ENCODE measurements at places on chromosomes 3 and 15.
A peak's percentile ranks its signal among the peaks of the same experiment; 100 is the strongest.

- no peak for DNase-seq
These were observed 316.5 kb upstream of the PLSCR5 start for GRCh38 chr3:146921693-146922092.

DNA sequence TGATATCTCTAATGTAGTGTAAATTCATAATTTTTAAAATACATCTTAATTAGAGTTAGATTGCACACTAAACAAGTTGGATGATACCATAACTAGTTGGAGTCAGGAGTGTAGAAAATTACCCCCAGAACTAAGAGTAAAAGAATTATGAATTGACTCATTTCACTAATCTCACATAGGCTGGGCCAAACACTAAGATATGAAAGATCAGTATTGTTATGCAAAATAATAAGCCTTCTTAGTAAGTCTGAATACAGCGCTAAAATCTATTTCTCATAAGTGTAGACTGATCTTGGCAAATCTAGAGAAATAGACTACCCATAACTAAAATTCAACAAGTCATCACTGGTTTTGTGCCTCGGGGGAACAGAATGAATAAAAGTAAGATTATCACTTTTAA, 979.0 kb downstream of the ROBO1 start:
- no peak for DNase-seq

DNA sequence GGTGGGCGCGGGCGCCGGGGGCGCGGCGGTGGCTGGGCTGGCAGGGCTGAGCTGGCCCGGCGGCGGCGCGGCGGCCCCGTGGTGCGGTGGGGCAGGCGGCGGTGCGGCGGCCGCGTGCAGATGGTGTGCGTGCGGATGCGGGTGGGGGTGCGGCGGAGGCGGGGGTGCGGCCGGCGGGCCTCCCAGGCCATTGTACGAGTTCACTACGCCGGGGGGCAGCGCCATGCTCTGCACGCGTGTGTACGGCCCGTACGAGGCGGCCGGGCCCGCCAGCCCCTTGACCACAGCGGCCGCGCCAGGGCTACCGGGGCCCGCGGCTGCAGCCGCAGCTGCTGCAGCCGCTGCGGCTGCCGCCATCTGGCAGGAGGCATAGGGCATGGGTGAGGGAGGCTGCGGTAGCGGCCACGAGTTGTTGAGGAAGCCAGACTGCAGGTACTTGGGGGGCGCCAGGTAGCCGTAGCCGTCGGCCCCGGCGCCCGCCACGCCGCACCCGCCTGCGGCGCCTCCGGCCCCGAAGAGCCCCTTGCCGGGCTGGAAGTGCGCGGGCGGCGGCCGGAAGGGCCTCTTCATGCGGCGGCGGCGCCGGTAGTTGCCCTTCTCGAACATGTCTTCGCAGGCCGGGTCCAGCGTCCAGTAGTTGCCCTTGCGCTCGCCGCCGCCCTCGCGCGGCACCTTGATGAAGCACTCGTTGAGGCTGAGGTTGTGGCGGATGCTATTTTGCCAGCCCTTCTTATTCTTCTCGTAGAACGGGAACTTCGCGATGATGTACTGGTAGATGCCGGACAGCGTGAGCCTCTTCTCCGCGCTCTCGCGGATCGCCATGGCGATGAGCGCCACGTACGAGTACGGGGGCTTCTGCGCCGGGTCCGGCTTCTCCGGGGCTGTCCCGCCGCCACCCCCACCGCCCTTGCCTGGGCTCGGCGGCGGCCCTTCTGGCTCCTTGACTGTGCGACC, 951 bp downstream of the FOXL2 start:
- peak; percentile 36 for DNase-seq

DNA sequence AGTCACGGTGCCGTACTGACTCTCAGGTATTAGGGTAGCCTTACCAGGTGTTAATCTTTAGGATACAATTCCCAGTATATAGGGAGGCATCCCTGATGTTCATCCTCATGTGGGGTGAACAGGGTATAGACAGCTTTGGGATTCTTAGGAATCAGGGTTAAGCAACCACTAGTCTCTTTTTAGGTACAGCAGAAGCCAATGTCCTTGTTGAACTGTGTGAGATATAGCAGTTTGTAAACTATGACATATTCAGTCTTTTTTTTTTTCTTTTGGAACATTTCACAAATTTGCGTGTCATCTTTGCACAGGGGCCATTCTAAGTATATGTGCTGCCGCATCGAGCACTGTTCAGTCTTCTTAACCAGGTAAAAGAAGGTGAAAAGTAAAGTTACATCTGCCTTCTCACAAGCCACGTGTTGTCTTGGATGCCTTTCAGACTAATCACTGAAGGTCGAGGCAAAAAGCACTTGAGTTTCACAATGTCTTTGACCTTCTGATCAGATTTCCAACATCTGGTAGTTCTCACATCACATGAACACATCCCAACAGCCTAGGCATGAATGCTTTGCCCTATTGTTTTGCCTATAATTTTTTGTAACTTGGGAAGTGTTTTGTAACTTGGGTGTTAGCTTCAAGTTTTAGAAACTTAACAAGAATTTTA, 17.2 kb downstream of the TSEN2 start:
- no peak for DNase-seq

GRCh38 chr15:101359365-101359947, 64.4 kb upstream of the SNRPA1 start:
- peak; percentile 15 for DNase-seq

DNA sequence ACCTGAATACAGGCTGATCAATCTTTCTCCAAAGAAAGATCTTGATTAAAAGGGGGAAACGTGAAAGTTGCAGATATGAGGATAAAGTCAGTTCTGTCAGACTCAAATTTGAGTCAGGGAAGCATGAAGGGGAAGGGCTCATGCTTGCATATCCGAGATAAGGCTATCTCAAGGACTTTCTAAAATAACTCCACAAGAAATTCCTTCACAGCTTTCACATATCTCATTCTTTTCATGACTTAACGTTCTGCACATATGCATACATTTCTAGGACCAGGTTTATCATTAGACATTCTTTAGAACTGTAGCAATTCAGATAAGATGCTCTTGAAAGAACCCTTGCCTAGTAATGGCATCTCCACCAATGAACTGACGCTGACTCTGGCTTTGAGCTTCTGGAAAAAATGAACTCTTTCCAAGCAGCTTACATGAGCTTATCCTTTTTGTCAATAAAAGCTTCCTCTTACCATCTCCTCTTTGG, 15.9 kb downstream of the SH3GL3 start:
- DNase-seq: no peak

DNA sequence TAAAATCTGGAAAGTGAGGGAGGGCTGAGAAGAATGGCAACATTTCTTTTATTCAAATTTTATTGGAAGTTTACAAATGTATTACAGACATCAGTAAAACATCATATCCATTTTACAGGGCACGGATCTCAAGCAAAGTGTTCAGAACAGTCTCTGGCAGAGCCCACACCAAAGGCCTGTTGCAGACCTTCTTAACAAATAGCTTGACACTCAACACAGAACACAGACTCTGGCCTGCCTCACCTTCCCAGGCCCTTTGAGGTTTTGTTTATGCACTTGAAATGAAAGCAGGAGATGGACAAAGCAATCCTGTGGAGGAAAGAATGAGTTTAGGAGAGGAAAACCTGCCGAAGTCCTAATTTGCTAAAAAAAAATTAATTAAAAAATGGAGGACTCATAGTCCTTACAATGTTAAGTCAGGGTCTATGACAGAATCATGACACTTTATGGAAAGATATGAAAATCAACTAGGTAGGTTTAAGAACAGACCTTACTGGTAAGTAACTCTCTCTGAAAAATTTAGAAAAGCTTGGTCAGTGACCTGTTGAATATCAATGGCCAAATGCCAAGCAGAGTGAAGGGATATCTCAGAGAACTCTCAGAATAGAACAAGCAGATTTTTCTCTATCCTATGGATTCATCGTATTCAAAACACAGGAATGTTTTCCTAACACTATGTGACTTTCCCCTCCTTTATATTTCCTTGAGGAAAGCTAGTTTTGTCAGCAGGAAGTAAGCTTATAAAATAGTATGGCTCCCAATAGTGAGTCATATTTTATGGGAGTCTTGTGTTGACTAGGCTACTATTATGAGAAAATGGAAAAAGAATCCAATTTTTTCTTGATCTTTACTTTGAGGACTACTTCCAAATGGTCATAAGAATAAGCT, 70.8 kb upstream of the PSMD6 start:
- DNase-seq: no peak

DNA sequence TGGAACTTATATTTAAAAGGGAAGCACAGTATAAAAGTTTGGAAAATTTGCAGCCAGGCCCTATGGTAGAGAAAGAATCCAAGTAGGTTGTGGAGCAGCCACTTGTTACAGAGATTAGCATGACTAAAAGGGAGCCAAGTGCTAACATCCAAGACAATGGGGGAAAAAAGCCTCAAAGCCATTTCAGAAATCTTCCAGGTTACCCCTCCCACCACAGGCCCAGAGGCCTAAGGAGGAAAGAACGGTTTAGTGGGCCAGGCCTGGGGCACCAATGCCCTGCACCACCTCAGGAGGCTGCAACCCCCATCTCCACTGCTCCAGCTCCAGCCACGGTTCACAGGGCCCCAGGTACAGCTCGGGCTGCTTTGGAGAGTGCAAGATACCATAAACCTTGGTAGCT, 69.9 kb downstream of the IGF2BP2 start:
- no peak for DNase-seq

- no peak for DNase-seq
These were observed 331.4 kb upstream of the WNT5A start for GRCh38 chr3:55818485-55818884.

DNA sequence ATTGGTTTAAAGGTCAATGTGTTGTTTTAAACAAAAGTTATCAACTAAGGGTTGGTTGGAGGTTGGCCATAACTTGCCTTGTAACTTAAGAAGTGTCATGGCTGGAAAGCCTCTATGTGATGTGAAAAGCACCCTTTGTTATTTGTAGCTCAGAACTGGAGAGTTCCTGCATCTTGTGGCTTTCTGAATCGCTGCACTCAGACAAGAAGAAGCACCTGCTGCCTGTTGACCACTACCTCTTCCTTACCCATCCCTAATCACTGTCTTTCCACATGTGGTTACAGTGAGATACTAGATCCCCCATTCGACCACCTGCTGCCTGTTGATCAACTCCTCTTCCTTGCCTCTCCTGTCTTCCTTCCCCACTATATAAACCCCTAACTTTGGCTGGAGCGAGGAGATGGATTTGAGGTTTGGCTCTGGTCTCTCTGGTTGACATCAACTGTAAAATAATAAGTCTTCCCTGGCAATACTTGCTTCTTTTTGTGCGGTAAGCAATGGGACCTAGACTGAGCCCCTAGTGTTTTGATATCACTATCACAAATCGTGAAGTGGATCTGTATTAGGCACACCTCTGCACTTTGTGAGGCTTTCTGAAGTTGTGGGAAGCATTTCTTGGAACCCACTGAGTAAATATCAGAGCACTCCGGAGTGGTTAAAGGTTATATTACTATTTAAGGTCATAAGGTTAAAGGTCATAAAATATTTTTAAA, 13.8 kb downstream of the RPL39L start:
- no peak for DNase-seq

DNA sequence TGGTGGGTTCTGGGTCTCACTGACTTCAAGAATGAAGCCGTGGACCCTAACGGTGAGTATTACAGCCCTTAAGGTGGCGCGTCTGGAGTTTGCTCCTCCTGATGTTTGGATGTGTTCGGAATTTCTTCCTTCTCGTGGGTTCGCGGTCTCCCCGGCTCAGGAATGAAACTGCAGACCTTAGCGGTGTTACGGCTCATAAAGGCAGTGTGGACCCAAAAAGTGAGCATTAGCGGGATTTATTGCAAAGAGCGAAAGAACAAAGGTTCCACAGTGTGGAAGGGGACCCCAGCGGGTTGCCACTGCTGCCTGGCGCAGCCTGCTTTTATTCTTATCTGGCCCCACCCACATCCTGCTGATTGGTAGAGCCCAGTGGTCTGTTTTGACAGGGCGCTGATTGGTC, 420.5 kb upstream of the BCHE start:
- DNase-seq: no peak

DNA sequence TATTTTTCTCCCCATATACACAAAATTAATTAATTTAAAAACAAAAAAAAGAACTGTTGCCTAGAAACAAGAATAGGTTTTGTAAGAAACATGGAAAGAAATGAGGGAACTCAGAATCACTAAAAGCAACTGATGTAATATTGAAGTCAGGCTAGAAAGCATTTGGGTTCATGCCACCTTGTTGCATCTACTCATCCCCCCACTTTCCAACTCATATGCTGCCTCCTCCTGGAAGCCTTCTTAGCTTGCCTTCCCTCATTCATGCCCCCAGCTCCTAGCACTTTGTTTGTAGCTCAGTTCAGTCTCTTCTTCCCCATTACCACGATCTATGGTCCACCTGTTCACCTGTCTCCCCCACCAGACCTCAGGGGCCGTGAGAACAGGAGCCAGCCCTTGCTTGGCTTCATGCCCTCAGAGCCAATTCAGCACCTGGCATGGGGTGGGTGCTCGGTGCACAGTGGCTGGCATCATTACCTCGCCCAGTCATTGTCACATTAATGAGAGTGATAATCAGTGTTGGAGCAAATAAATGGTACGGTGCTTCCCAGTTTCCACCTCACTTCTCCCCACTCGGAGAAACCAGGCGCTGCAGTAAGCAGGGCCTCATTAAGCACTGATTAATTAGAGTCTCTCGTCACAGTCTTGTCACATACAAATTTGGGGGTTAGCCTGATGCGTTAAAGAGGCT, 62.4 kb upstream of the SLC6A1 start:
- no peak for DNase-seq

All from RPMI8226 (cell line).